ENCODE measurements at places on chromosomes 4 and X.
A peak's percentile ranks its signal among the peaks of the same experiment; 100 is the strongest.

DNA sequence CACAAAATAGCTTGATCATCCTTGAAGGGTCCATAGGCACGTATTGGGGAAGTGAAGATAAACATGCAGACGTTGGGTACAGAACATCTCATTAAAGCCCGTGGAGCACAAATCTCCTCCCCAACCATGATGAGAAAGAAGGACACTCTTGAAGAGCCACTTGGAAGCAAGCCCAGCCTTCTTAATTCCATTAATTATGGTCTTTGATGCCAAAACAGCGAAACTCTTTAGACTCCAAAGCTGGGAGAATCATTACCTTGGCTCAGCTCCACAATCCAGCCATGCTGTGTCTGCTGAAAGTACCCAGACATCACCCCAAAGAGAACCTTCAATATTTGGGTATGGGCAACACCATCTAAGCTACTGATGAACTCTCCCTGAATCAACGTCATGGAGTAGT, 169.0 kb upstream of the MBNL3 start:
- DNase-seq, result no peak

- no peak for DNase-seq
Observed at GRCh38 chrX:19986531-19986930, 4.3 kb downstream of the BCLAF3 start.

GRCh38 chr4:142519342-142519741, 326.8 kb downstream of the INPP4B start:
- no peak for DNase-seq

DNA sequence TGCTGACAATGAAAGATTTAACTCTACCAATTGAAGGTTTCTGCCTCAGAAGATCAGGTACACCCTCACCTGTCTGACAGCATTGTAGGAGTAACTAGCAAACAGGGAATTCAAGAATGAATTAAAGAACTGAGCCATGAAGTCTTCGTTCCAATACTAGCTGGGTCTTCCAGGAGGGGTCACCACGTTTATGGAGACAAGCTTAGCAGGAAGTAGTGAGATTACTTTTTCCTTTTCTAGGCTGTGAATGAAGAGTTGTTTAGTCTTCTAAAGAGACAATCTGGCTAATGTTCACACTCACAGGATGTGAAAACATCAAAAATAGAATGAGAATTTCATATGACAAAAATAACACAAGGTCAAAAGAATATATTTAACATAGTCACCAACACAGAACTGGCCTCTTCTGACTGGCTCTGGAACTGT, 54.9 kb downstream of the REELD1 start:
- DNase-seq, result no peak

- peak; percentile 28 for DNase-seq
Observed at GRCh38 chrX:54178100-54178940, 4.7 kb downstream of the FAM120C start.

DNA sequence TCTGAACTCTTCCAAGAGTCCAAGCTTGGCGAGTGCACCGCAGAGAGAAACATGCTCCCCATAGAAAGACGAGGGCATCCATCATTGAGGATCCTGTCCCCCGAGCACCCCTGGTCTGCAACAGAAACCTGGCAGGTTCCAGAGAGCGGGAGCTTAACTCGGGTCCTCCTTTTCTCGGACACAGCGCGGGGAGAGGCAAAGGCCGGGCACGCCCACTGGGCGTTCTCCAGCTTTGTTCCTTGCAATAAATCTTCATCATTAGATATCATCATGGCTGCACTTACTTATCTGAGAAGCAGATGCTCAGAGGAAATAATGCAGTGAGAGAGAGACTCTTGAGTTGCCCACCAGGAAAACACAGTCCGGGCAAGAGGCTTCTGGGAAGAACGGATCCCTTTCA, 90.1 kb upstream of the PSAPL1 start:
- DNase-seq, result no peak

- DNase-seq, result no peak
Observed at GRCh38 chr4:18953613-18954012, 932.1 kb upstream of the LCORL start.

GRCh38 chrX:44203791-44204190, 139.7 kb downstream of the EFHC2 start:
- no peak for DNase-seq

DNA sequence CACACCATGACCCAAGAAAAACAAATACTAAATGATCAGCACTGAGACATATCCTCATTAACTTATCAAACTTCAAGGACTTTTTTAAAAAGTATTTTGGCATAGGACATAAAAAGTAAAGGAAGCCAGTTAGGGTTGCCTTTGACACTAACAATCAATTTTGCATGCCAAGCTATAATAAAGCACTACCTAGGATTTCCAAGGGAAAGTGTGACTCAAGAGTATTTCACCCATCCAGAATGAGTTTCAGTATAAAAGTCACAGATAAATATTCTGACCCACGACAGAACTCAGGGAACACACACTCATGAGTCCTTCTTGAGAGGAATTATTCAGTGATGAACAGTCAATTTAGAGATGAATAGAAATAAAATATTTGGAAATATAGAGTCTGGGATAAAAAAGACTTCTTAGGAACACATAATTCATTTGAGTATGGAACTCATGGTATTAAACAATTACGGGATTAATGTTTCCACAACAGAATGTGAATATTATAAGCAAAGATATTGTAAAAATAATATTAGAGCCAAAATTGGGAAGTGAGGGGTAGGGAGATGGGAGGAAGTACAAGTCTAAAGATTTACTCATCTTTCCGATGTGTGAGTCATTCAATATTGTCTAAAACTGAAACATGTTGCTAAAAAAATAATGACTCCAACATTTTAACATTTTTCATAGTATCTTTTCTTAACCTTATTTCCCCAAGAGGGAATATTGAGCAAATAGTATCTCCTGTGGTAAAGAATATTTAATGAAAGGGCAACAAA, 143.5 kb upstream of the LNX1 start:
- DNase-seq, result no peak

GRCh38 chr4:26050671-26051070, 136.7 kb downstream of the SMIM20 start:
- DNase-seq, result no peak

- DNase-seq, result no peak
Observed at GRCh38 chr4:174217273-174218126, 66.0 kb downstream of the FBXO8 start.

DNA sequence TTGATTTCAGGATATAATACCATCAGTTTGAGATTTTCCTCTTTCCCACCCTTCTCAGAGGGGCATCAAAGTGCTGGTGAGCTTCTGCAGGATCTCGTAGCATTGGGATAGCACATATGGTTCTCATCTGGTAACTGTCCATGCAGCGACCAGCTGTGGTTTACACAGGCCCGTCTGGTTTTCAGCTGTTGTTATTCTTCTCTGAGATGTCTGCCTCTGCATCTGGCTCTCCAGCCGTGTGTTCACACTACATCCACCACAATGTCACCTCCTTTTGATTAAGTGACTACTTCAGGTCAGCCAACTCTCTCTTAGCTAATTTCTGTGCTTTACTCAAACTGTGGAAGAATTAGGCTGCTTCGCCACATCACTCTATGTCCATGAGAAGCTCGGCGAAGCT, 676.7 kb upstream of the TENM3 start:
- no peak for DNase-seq

DNA sequence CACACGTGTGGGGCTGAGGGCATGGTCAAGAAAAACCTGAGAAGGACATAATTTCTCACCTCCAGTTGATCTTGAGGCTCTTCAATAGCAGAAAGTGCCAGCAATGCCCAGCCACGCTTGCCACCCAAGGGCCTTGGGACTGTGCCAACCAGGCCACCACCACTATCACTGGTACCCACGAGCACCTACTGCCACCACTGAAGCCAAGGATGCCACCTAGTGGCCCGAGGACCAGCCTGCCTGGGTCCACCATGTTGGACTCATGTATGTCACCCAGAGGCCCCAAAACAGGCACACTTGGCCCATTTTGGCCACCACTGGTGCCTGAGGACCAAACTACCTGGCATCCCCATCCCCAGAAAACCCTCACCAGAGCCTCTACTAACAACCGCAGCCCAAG, 191.8 kb downstream of the ADAM29 start:
- DNase-seq, result no peak

DNA sequence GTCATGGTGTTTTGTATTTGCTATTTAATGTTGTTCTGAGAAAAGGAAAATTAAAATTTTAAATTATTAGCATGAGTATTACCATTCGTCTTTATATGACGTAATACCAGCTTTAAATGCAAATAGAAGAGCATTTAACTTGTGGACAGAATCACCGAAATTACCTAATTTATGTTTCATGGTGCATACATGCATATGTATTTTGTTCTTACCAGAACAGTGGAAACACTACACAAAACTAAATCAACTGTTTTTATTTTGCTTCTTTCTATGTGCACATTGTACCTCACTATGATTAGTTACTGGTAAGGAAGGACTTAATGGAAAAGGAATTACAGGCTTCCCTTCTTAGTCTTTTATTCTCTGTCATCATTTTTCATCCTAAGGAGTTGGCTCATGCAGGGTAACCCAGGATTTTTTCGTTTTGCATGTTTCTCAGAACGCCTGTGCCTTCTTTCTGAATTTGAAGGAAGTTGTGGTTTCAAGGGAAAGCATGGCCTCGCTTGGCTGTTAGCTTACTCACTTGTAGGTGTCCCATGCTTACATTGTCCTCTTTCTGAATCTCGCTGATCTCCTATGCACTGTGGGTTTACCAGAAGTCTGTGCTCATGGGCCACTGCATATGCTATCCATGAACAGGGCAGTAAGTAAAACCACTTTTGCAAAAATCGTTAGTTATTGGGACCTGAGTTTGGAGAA, 300.0 kb upstream of the PUDP start:
- no peak for DNase-seq

DNA sequence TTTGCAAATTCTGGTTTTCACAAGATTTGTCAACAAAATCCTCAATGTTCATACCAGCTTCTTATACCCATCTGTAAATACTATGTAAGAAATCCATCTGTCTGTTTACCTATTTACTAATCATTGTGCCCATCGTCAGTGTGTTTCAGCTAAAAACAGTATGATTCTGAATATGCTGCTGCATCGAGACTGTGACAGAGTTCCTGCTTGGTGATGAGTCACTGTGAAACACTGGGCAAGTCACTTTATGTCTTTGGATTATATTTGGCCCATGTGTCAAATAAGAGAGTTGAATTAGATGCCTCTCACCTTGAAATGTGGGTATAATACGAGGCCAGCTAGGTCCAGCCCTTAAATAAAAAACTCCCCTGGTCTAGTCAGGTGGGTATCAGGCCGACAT, 79.3 kb downstream of the CBLL2 start:
- DNase-seq, result no peak

DNA sequence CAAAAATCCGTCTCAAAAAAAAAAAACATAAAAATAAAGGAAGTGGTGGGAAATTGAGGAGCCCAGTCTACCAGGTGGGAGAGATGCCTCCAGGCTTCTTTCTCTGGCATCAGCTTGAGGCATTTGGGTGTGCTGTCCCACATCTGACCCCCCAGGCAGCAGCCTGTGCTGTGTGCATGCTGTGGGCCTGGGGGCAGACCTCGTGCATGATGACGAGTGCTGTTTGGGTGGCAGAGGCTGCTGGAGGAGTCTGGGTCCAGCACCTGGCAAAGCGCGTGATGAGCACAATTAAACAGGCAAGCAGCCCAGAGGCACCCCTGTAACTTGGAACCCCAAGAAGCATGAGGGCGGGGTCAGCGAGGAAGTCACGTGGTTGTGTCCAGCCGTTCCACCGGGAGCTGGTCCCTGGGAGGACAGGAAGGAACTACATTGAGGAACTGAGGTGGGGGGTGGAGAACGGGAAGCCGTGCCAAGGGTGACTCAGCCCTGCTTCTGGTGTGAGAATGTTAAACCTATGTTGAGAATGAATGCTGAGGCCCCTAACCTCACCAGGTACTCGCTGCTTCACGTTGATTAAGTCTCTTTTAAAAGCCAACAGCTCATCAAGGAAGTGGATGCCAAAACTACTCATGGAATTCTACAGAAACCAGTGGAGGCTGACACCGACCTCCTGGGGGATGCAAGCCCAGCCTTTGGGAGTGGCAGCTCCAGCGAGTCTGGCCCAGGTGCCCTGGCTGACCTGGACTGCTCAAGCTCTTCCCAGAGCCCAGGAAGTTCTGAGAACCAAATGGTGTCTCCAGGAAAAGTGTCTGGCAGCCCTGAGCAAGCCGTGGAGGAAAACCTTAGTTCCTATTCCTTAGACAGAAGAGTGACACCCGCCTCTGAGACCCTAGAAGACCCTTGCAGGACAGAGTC, 6.1 kb downstream of the TACC3 start:
- peak; percentile 88 for DNase-seq

Data from Caki2 (cell line).